Activated CD8-positive, alpha-beta memory T cell treated with anti-CD3 and anti-CD28 coated beads for 1 hour (primary cell): ENCODE measurements at places on chromosomes 16 and 17.

DNA sequence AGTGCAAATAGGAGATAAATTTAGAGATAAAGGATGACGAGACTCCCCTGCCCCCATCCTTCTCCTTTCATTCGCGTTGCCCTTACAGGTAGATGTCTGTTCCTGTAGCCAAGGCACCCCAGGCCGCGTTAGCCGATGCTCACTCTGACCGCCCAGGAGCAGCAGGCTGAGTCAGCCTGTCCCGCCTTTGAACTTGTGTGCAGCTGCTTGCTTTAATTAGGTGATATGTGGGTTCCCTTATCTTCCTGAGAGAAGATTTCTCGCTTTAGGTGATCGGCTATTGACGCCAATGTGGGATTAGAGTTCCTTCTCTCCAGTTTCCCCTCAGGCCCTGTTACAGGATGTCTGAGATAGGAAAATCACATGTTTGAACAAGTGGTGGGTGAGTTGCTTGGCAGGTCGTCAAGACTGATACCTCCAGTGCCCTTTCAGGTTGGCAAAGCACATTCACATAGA lies 119.5 kb downstream of the MSI2 start:
- DNase-seq: no peak

- no peak for DNase-seq
These were observed 73.4 kb downstream of the MYO1D start for GRCh38 chr17:32803544-32803943.

DNA sequence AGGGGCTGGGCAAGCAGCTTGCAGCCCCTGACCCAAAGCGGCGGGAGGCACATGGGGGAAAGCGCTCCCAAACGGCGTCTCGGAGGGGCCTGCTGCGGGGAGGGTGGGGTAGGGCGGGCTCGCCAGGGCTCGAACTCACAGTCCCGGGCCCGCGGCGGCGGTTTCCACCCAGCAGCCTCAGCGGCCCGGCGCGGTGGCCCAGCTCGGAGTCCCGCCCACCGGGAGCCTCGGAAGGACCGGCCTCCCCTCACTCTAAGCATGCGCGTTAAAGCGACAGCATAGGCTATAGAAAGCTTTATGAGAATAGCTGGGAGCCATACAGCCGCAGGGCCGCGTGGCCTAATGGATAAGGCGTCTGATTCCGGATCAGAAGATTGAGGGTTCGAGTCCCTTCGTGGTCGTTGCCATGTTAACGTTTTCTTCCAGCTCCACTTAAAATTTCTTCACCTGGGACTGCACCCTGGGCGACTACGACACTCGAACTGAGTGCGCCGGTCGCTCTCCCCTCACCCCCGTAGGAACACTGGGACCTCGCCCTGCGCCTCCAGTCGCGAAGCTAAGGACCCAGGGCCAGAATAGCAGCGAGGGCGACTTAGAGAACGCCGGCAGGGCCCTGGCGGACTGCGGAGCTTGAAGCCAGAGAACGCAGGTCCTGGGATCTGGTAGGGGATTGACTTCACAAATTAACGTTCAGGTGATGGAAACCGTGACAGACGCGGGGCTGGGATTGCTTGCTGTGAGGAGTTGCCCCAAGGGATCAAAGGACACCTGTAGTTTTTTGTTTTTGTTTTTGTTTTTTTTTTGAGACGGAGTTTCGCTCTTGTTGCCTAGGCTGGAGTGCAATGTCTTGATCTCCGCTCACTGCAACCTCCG lies 15.8 kb downstream of the ZNF213 start:
- peak; percentile 93 for DNase-seq

- no peak for DNase-seq
These were observed 12.4 kb upstream of the IL4R start for GRCh38 chr16:27301236-27301861.

- no peak for DNase-seq
These were observed 14.8 kb downstream of the RFWD3 start for GRCh38 chr16:74651841-74652240.

DNA sequence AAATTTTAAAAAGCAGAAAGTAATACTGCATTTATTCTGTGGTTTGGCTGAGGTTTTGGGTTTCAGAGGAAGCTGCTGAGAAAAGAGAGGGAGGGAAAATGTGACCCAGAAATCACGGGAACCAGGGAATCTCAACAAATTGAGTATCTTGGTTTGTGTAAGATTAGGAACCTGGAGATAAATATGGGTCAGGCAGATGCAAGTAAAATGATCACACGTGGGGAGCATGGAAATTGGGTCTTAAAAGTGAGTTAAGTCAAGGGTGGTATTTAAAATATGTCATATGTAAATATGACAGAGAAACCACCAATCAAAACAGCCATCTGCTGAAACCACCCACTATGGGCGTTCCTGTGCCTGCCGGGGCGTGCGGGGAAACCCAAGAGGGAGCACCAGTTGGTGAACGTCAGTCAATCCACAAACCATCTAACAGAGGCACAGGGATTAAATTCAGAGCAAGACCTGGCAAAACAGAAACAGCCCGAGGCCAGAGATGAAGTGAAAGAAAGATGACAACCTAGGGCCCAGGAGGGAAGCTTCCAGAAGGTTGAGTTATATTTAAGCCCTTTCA lies 33.4 kb downstream of the CDH13 start:
- DNase-seq: no peak

GRCh38 chr16:1786242-1787055 lies 3.7 kb downstream of the NUBP2 start:
- no peak for DNase-seq

DNA sequence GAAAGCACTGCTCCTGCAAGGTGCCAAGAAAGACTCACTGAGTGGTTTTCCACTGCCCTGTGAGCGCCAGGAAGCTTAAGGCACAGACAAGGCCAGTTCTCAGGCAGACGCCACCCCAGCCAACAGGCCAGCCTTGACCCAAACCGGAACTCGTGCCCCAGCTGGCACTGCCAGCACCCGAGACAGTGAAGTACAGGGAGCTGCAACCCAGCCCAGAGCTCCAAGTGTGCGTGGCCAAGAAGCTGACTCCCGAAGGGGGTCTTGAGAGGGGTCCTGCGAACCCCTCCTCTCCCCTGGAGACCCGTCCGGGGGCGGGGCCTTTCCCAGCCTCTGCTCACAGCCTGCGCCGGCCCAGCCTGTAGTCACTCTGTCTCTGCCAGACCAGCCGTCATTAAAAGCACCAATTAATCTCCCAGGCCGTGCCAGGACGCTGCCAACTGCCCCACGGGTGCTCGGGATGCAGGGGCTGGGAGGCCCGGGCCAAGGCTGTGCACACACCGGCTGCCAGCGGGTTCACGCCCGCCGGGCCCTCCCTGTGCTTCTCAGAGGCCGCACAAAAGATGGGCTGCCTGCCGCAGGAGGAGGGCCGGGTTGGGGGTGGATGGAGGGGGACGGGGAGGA lies 4.4 kb upstream of the SOX8 start:
- no peak for DNase-seq

GRCh38 chr17:4509401-4509800 lies 10.7 kb downstream of the SPNS2 start:
- no peak for DNase-seq

DNA sequence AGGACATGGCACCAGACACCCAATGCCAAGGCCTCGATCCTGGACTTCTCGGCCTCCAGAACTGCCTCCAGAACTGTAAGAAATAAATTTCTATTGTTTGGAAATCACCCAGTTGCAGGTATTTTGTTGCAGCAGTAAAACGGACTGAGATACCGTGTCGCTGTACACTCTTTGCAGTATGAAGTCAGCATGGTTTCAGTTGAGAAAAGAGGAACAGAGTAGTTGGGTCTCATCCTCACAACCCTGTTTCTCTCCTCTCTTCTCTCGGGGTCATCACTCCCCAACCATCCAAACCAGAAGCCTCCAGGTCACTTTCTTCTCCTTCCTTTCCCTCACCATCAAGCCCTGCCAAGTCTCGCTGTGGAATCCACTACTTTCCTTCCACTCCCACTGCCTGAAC lies 77.8 kb downstream of the ADCY9 start:
- no peak for DNase-seq

GRCh38 chr17:79320331-79320730 lies 245.7 kb downstream of the ENGASE start:
- DNase-seq: no peak

DNA sequence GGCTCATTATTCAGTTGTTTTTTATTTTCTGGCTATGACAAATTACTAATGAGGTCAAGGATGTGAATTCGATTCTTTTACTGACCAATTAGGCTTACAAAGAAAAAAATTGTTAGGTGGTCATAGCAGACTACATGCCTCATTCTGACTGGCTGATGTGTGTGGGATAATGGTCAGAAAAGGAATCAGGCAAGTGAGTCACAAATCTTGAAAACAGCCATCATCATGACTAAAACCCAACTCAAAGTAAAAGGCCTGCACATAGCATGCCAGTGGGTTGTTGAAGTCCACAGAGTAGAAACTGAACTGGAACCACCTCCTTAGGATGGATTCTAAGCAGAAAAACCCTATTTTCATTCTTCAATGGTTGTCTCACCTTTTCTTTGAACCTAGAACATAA lies 8.6 kb downstream of the RPGRIP1L start:
- no peak for DNase-seq

DNA sequence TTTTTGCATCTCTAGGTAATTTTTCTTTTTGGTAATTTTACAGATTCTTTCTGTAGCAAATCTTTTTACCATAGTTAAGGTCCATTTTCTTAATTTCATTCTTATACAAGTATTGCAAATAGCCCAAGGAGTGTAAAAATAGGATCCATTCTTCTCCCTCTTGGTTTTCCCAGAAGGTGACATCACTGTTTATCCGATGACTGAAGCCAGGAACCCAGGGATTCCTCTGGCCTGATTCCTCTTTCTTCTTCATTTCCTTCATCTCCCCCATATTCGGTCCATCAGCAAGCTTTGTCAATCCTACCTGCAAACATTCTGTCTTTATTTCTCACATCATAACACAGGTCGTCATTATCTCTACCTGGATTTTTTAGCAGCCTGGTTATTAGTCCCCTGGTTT lies 5.3 kb downstream of the RBBP6 start:
- no peak for DNase-seq

DNA sequence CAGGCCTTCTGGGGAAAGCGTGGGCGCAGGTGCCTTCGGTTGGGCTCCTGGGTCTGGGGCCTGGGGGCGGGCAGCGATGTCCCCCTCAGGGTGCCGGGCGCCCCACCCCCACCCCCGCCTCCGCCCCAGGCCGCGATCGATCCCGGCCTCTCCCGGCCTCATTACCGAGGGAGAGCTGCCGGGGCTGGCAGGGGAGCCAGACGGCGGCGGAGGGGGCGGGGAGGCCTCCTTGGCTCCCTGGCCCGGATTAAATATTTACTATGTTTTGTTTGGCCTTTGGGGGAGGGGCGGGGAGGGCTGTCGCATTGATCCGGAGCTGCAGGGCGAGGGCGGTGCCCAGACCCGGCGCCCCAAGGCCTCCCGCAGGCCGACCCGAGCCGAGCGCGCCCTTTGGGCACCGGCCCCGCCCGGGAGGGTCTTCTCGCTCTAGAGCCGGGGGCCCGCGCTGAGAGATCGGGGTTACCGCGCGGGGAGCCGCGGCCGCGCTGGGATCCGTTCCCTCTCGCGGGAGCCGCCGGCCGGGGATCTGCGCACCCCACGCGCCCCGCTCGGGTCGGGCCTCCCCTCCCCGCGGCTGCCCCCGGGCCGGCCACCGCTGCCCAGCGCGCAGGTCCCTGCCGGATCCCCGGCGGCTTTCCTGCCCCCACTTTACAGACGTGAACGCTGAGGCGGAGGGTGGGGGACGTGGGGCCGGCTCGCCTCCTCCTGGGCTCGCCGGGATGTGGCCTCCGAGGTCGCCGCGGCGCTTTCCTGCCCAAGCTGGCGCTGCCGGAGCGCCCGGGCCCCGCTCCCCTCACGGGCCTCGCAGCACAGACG lies 27.0 kb downstream of the RTN4RL1 start:
- no peak for DNase-seq

DNA sequence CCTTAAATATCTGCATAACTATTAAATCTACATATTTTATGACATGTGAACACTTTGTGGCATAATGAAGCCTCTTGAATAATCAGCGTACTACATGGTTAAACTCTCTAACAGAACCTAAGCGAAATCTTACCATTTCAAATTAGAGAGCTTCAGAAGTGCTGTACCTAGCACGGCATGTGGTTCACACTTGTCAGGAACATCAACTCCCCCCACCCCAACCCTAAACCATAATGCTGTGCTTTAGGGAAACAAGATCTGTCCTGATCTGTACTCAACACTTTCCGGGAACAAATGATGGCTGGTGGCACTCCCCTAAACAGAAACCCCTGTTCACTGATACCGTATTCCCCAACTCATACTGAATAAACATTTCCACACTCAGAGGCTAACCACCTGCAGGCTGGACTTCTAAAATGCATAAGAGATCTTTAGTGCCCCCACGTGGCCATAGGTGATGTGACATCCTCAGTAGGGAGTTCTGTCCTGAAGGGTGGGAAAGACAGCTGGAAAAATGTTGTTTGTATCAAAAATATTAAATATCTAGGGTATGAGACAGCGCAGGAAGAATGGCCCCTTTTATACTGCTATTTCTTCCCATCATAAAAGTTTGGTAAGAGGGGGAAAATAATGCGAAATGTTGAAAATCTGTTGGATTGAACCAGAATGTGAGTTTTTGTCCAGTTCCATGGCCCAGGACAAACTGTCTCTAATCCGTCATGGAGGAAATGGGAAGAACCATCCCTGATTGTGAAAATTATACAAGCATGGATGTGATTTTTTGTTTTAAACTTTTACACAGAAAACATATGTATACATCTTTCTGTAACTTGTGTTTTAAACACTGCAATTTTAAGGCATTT lies 88.6 kb downstream of the USP31 start:
- peak; percentile 11 for DNase-seq

GRCh38 chr17:77879226-77879895 lies 79.1 kb upstream of the TNRC6C start:
- no peak for DNase-seq

DNA sequence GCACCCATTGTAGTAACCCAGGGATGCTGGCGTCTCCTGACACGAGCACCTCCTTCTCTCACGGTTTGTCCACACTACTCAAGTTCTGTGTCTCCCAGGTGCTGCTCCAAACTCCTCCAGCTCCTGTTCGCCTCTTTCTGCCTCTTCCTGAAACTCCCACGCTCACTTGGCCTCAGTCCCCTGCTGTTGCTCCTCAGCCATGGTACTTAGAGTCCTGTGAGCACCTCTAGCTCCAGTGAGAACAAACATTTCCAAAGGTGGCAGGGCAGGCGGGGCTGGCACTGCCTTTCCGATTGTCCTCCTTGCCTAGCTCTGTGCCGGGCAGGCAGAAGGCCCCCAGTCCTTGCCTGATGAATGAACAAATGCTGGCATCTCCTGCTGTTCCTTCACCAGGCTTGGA lies 146.1 kb downstream of the SDK2 start:
- DNase-seq: no peak

GRCh38 chr16:51674615-51675014 lies 523.5 kb upstream of the SALL1 start:
- DNase-seq: no peak

- DNase-seq: no peak
These were observed 745 bp downstream of the PYY start for GRCh38 chr17:43952724-43953666.

DNA sequence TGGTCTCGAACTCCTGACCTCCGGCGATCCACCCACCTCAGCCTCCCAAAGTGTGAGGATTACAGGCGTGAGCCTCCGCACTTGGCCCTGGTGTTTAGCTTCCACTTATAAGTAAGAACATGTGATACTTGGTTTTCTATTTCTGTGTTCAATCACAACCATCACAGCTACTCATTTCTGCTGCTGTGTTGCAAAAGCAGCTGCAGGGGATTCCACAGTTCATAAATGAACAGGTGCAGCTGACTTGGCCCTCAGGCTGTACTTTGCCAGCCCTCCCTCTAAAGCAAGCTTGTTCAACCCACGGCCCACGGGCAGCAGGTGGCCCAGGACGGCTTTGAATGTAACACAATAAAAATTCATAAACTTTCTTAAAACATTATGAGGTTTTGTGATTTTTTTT lies 79.2 kb downstream of the SLC39A11 start:
- no peak for DNase-seq
